ENCODE measurements at places on chromosomes 3 and 15.

- H3K4me1 ChIP-seq: no peaks in the 10 kb centered on the region
- no peak overlapping the region for H3K27ac ChIP-seq
- H3K4me3 ChIP-seq: no peak overlapping the region
- no peaks in the 10 kb centered on the region for H3K36me3 ChIP-seq
- no peak for DNase-seq
Measured at GRCh38 chr15:29883126-29883525, 60.9 kb upstream of the TJP1 start.

DNA sequence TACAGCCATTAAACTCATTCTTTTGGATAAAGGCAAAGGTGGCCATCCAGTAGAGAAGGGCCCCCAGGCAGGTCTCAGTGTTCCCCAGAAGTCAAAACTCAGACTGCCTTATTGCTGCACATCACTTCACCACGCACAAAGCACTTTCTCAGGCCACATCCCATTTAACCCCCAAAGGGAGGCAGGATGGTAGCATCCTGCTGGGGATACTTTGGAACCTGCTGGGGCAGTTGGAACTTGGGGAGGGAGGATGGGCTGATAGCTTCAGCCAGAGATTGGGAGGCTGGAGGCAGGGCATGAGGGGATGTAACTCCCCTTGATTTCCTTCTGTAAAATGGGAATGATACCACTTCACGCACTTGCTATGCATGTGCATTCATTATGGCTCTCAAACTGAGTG, 5.0 kb downstream of the ITPKA start:
- no peak overlapping the region for H3K4me3 ChIP-seq
- H3K27ac ChIP-seq: no peak overlapping the region
- DNase-seq: no peak
- H3K36me3 ChIP-seq: no peaks in the 10 kb centered on the region

- DNase-seq: peak; percentile 68
- peak overlapping the region; percentile 91 for H3K27ac ChIP-seq
- peak overlapping the region; percentile 87 for H3K4me3 ChIP-seq
Measured at GRCh38 chr3:127673191-127674100, 694 bp downstream of the ABTB1 start.

DNA sequence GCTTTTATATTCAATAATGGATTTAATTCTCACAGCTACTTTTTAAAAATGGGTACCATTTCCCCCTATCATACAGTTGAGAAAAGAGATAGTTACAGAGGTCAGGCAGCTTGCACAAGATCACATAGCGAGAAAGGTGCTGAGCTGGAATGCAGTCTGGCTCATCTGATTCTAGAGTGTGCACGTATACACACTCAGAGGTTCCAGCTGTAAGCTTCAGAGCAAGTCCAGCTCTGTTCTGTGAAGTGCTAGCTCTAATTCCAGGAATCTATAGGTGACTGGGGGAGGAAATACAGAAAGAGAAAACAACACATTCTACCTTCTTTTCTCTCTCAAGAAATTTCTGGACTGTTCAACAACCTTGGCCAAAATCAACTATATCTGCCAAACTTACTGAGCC, 318.7 kb downstream of the FOXP1 start:
- H3K36me3 ChIP-seq: peaks cover 4% of the 10 kb centered on the region
- peak overlapping the region; percentile 33 for H3K27ac ChIP-seq
- peaks cover 49% of the 10 kb centered on the region for H3K4me1 ChIP-seq
- no peaks in the 10 kb centered on the region for H3K27me3 ChIP-seq
- no peak for DNase-seq

- no peak for DNase-seq
- H3K36me3 ChIP-seq: no peaks in the 10 kb centered on the region
- H3K27me3 ChIP-seq: no peaks in the 10 kb centered on the region
- H3K4me3 ChIP-seq: no peak overlapping the region
- no peak overlapping the region for H3K27ac ChIP-seq
Measured at GRCh38 chr15:37940876-37941275, 6.4 kb downstream of the TMCO5A start.

DNA sequence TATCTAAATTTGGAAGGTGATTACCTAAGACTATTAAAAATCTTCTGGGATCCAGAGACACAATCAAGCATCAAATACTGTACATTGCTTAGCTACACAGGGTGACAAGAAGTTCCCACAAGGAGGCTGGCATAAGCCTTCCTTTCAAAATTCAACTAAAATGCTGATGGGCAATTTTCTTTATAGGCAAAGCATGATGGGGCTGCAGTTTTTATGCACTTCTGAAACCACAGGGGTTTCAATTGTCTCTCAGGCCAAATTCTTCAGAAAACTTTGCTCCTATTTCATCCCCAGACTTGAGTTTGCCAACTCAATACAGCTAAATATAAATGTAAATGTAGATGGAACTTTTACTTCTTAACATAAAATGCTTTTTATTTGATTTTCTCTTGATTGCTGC, 241.6 kb downstream of the ZPLD1 start:
- H3K27me3 ChIP-seq: peaks cover 2% of the 10 kb centered on the region
- peaks cover 3% of the 10 kb centered on the region for H3K4me1 ChIP-seq
- H3K27ac ChIP-seq: no peak overlapping the region

All from activated CD4-positive, alpha-beta T cell treated with anti-CD3 and anti-CD28 coated beads, Interleukin-2, amount 10 ng/mL, durations not matched to agents 7 days and 5 days (primary cell).